NCI-H1105 (cell line): ENCODE measurements at places on chromosomes 6 and 20.

GRCh38 chr20:62964700-62965099, 12.2 kb downstream of the SLC17A9 start:
- no peak for DNase-seq

DNA sequence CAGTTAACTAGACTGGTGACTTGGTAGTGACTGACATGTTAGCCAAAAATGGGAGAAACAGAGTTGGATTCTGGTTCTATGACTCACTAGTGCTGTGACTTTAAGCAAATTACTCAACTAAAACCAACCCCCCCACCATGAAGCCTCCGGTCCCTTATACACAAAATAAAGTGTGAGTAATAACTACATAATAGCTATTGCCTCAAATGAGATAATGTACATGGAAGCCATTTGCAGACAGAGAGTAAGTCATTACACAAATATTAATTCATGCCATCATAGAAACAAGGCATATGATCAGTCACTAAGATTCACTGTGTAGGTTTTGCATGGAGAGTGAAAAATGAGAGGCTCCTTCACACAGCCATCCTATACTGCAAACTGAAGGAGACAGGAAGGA, 111.9 kb downstream of the HIVEP2 start:
- no peak for DNase-seq

DNA sequence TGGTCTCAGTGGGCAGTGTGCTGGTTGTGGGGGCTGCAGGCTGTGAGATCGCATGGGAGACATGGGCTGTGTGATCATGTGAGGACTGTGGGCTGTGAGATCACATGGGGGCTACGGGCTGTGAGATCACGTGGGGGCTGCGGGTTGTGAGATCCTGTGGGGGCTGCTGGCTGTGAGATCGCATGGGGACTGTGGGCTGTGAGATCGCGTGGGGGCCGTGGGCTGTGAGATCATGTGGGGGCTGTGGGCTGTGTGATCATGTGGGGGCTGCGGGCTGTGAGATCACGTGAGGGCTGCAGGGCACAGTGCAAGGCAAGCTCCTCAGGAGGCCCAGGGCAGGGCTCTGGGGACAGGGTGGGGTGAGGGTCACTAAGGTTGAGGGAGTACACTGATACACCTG, 140.5 kb upstream of the CST7 start:
- DNase-seq = no peak

GRCh38 chr20:10476319-10476724, 41.2 kb downstream of the SLX4IP start:
- DNase-seq = no peak

GRCh38 chr6:144317736-144318135, 32.6 kb downstream of the UTRN start:
- no peak for DNase-seq

DNA sequence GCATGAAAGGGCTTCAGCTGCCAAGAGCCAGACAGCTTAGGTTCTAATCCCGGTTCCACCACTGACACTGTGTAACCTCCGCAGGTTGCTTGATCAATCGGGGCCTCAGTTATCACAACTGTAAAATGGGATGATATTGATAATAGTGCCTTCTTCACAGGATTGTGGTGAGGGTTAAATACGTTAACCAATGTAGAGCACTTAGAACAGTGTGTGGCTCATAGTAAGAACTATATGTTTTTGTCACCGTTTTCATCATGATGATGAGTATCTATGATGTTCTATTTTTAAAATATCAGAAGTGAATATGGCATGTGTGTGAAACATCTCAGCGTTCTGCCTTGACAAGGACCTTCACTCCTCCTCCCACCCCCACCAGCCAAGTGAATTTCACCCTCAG, 10.3 kb upstream of the MAPK13 start:
- DNase-seq = no peak

- no peak for DNase-seq
Observed at GRCh38 chr6:156839129-156839528, 62.0 kb downstream of the ARID1B start.

DNA sequence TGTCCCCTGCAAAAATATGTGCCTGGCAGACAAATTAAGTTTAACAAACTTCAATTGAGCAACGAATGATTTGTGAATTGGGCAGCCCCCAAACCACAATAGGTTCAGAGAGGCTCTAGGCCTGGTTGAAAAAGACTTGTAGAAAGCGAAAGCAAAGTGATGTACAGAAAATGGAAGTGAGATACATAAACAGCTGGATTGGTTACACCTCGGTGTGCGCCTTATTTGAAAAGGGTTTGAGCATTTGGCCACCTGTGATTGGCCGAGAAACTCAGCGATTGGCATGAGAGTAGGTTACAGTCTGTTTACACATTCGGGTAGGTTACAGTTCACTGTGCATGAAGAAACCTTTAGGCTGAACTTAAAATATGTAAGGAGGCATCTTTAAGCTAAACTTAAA, 136.9 kb downstream of the CD83 start:
- DNase-seq = no peak

- DNase-seq = no peak
Observed at GRCh38 chr6:76774781-76775384, 688.4 kb downstream of the HTR1B start.

GRCh38 chr20:4038676-4039370, 23.5 kb upstream of the RNF24 start:
- no peak for DNase-seq

DNA sequence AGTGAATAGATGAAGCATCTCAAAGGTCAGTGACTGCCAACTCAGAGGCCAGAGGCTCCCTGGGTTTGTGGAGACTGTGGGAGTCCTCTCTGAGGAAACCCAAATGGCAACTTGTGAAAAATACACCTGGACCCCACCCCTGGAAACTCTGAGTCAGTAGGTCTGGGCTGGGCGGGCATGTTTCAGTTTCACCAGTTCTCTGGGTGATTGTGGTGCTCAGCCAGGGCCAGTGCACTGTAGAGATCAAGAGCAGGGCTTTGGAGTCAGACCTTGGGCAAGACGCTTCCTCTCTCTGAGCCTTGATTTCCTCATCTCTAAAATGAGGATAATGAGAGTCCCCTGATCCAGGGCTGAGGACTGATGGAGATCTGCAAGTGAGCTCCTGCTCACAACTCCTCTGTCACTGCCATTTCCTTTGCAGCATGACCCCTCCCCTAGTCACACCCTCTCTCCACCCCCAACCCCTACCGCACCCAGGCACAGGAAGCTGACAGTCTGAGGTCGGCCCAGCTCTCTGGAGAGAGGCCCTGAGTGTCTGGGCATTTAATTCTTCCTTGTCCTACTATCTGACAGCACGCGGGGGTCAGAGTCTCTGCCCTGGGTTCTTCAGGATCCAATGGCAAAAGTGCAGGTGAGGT, 5.1 kb downstream of the DEF6 start:
- DNase-seq = no peak

DNA sequence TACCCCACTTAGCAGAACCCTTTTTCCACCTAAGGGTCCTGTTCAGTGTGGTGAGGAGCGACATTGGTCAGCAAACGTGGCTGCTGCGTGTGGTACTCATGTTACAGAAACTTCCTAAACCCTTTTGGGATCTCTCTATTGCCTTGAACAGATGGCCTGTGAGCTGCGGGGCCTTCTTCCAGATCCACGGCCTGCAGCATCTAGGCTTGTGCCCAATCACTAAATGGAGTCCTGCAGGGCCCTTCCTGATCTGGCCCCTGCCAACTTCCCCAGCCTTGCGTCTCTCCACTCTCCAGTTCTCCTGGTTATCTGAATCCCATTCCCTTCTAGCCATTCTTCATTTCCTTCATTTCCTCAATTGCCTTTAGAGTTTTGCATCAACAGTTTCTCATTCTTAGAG, 85.6 kb downstream of the PDE7B start:
- DNase-seq = no peak

DNA sequence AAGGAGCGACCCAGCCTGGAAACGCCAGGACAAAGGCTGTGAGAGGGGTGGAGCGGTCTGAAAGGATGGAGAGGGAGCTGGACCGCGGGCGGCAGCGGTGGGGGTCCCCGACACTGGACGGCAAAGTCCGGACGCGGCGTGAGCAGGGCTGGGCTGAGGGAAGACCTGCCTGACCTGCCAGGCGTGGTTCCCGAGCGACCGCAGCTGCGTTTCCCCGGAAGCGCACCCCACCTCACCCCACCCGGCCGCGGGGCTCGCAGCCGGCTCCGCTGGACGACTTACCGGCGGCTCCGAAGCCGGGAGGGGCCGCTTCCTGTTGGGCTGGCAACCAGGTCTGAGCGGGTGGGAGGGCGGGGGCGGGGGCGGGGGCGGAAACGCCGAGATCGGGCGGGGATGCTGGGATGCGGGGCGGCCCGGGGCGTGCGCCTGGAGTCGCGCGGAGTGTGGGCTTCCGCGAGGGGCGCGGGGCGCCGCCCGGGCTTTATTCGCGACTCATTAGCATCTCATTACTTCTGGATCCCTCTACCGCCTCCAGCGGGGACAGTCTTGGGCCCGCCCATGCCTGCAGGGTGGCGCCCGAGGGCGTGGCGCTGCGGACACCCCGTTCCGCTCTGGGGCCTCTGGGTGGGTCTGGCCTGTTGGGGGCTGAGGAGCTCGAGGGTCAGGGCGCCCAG, at the start of gene MICAL1:
Gene MICAL1, minus strand, starts transcription at position 336 of the 674 bp plus-strand sequence. CDS start 1,576 bp downstream, outside the sequence.
- DNase-seq = peak; percentile 77

DNA sequence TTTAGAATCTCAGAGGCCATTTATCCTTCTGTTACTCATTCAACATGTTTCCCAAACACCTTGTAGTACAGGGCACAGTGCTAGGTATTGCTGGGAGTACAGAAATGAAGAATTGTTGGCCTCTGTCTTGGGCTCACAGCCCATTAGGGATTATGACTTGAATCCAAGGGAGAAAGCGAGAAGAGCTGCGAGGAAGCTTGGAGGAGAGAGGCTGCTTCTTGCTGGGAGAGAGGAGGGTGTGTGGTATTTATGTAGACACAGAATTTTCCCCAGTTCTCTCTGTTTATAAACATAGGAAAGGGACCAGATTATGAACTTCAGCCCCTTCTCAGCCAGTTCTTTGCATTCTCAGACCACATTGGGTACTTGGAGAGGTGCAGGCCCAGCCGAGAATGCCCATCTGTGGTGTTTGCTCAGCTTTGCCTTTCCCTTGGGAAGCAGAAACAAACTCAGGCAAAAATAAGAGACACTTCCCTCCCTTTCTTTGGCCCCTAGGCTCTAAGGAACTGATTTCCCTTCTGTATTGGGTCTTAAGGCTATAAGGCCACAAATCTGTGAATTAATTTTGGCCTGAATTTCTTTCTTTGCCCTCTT, 17.9 kb downstream of the CHMP4B start:
- DNase-seq = no peak

DNA sequence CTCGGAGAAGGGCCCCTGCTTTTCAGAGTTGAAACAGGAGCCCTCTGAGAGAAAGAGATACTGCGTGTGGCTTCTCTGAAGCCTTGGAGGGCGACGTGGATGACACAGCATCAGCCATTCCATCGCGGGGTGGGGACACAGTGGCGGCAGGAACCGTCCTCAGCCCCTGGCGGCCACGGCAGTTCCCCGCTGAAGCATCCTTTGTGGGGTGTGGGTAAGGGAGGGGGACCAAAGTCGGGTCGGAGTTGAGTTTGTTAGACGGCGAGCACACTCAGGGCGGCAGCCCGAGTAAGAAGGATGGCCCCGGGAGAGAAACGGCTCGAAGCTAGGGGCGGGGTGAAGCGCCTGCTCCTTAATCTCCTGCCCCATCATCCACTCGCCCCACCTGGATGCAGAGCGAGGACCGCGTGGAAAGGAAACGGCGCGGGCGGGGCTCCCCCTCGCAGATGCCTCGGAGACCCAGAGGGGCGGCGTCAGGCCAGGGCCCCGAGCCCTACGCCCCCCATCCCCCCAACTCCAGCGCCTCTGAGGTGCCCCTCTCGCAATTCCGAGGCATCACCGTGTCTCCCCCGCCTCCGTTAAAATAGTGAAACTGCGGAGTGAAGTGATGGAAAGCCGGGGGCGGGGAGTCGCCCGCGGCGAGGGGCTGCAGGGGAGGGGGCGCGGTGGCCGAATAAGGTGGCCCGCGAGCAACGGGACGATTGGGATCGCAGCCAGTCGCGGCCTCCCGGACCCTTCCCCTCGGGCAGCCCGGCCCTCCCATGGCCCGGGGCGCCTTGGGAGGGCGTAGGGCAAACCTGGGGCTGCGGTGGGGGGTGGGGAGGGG, 796 bp upstream of the RREB1 start:
- DNase-seq = no peak

GRCh38 chr20:51412333-51412871, 130.1 kb downstream of the NFATC2 start:
- DNase-seq = no peak

- DNase-seq = no peak
Observed at GRCh38 chr6:110067837-110068591, 89.9 kb downstream of the GPR6 start.

GRCh38 chr20:1327241-1327653, 1.7 kb downstream of the SDCBP2 start:
- no peak for DNase-seq

DNA sequence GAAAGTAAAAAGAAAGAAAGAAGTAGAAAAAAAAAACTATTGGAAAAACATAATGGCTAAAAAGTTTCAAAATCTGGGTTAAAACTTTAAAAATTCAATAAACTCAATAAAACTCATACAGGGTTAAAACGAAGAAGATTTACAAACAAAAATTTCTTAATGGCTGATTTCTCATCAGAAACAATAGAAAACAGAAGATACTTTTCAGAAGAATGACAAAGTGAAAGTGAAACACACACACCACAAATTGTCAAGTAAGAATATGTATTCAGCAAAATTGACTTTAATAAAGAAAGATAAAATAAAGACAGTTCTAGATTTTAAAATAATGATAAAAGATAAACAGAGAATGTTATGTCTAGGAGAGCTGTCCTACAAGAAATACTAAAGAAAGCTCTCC, 618.9 kb upstream of the GJE1 start:
- no peak for DNase-seq

- DNase-seq = no peak
Observed at GRCh38 chr6:37209461-37210205, 39.7 kb downstream of the PIM1 start.

DNA sequence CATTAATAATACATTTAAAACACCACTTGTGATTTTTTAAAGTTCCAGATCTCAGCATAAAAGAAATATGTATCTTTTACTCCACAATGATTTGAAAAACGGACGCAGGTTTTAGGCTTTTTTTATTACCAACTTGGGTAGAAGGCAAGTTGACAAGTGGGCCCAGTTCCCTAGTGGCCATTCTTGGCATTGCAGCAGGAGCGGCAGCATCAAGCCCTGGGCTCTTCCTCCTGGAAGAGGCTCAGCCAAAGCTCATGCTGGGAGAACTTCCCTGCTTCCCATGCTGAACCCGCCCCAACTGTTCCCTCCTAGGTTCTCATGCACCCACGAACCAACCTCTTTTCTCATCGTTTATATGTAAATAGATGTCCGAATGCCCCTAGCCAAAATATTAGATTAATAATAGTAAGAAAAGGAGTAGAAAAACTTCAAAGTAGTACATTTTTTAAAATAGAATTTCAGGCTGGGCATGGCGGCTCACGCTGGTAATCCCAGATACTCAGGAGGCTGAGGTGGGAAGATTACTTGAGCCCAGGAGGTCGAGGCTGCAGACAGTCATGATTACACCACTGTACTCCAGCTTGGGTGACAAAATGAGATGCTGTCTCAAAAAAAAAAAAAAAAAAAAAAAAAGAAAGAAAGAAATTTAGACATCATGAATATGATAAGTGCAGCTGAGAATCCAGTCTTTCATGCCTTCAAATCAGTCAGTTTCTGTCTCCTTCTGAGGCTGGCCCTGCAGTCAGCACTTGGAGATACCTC, 18.2 kb upstream of the MYB start:
- peak; percentile 27 for DNase-seq

- no peak for DNase-seq
Observed at GRCh38 chr6:155089746-155090145, 94.6 kb downstream of the TIAM2 start.

- no peak for DNase-seq
Observed at GRCh38 chr6:139369068-139369467, 5.4 kb downstream of the CITED2 start.

GRCh38 chr6:96466147-96466863, 55.3 kb upstream of the UFL1 start:
- DNase-seq = no peak
